ENCODE measurements at places on chromosomes 3 and 15.

DNA sequence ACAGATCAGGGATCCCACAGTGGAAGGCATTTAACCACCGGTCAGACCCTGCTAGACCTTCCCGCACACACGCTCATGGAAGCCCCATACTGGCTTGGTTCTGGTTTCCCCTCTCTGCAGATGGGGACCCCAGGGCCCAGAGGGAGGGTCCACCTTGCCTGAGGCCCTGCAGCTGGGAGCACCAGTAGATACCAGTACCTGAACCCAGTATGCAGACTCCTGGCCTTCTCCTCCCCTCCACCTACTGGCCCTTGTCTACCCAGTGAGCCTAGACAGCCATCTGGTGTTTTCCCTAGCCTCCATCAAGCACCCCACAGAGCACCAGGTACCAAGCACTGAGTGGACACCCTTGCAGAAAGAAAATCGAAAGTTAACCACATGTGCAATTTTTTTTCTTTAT, 65.1 kb downstream of the MEGF11 start:
- no peak for DNase-seq

DNA sequence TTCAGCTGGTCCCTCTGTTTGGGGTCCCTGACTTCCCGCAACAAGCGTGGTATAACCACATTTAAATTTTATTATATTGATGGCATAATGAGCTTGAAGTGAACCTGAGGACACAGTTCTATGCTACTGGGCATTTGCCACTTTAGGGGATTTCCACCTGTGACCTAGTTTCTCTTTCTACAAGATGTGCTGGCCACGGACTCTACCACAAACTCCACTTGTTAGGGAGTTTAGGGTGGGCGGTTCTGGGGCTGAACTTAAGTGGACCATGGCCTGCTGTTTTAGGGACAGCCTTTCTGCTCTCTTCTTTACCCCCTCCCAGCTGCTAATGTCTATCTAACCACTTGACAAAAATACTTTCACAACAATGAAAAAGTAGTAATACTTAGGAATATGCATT, 1199.1 kb downstream of the SI start:
- DNase-seq = no peak

- no peak for DNase-seq
Measured at GRCh38 chr3:33202711-33203457, 15.7 kb downstream of the SUSD5 start.

GRCh38 chr15:73786538-73786937, 33.4 kb upstream of the INSYN1 start:
- DNase-seq = peak; percentile 74

GRCh38 chr3:126466886-126467610, 8.6 kb downstream of the ZXDC start:
- DNase-seq = no peak

- no peak for DNase-seq
Measured at GRCh38 chr3:127253491-127253890, 34.4 kb downstream of the PRR20G start.

DNA sequence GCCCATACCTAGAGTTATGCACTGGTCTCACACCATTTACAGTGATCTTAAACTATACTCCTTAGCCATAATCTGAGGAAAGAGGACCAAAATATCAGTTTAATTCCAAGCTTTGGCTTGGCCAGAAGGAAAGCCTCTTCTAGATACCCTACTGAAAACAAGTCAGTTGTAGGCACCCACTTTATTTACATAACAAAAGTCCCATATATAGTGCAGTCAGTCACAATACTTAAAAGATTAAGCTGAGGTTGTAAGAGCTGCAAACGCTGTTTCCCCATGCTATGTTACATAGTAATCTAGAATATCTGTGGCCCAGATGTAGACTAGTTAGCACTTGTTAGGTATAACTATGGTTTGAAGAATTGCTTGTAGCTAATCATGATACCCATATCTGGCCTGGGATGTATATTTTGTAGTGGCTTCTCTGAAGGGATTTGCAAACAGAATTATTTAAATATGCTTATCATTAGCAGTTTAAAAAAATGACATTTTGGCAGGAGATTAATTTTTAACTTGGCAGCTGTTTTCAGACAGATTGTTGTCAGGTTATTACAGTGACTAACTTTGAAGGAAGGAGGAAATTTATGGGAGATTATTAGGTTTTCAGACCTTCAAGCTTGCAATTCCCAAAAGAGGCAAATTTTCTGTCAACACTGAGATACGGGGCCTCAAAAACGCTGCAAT, 160.4 kb upstream of the SLC2A2 start:
- DNase-seq = no peak

DNA sequence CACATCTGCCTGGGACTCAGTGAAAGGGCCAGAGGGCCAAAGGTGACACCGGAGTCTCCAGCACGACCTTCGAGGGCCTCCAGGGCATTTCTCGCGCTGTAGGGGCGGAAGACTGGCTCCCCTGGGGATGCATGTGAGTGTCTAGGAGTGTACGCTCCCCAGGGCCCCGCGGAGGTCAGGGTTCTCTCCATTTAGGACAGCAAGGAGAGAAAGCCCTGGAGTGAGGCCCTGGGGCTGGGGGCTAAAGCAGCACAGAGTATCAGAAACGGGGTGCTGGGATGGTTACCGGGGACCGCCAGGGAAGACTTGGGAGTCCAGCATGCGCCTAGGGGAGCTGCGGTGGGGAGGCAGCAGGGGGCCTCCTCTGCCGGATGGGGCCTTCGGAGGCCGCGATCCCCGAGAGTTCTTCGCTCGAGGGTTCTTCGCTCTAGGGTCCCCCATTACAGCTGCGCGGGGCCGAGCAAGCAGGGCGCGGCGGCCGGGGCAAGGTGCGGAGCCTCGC, 595 bp upstream of the APBA2 start:
- DNase-seq = no peak

DNA sequence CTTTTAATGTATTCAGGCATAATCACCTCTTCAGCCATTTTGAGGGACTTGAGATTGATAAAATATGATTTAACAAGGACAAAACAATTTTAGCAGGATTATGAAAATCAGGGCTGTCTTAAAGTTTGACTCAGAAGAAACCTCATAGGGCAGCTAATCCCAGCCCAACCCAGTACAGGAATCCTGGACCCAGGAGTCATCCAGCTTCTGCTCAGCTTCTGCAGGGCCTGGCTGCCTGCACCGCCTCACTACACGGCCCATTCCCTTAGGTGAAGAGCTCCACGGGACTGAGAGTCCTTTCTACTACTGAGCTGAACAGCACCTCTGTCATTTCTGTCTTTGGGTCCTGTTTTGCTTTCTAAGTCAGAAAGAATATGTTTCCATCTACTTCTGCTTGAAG, 37.5 kb downstream of the ARHGAP31 start:
- no peak for DNase-seq
